ENCODE measurements at places on chromosomes 11 and 22. TPM values are rescaled to one million over a fixed set of nuclear protein-coding genes. Genes with fewer than 3 reads are reported as not detected.
A peak's percentile ranks its signal among the peaks of the same experiment; 100 is the strongest.

The SEPTIN3 gene
- 0.38 TPM for total RNA-seq

The SRRD gene
- 36.6 TPM for total RNA-seq

- no peak for DNase-seq
Measured at GRCh38 chr11:61752925-61753521, 587 bp downstream of the MYRF start.

- H3K27ac ChIP-seq: no peak overlapping the region
- no peaks in the 10 kb centered on the region for H3K36me3 ChIP-seq
- DNase-seq: no peak
- H3K4me1 ChIP-seq: no peaks in the 10 kb centered on the region
Measured at GRCh38 chr22:45077826-45078334, 68.1 kb upstream of the PHF21B start.

DNA sequence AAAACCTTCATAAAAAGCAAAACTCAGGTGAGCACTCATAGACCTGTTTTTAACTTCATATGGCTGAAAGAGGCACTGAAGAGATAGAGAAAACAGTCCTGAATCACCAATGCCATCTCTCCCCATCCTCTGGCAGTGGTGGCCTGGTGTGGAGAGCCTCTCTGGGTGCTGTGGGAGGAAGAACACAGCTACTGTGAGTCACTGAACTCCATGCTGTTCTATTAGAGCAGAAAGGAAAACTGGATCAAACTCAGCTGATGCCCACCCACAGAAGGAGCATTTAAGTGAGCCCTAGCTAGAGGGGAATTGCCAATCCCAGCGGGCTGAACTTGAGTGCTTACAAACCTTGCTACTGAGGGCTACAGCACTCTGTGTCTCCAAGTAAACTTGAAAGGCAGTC lies 115.3 kb upstream of the SESN3 start:
- H3K27ac ChIP-seq: peak overlapping the region; percentile 68
- no peak overlapping the region for H3K4me3 ChIP-seq
- H3K36me3 ChIP-seq: peaks cover 15% of the 10 kb centered on the region

GRCh38 chr11:38543986-38544385 lies 1946.0 kb upstream of the RAG2 start:
- DNase-seq: no peak
- H3K4me3 ChIP-seq: no peak overlapping the region
- no peak overlapping the region for H3K27ac ChIP-seq
- no peaks in the 10 kb centered on the region for H3K27me3 ChIP-seq

Measured in activated naive CD8-positive, alpha-beta T cell treated with anti-CD3 and anti-CD28 coated beads for 36 hours (primary cell).